ENCODE measurements at places on chromosomes 3 and 15.

GRCh38 chr3:84536916-84537315 is 421.9 kb upstream of the CADM2 start:
- DNase-seq: no peak

DNA sequence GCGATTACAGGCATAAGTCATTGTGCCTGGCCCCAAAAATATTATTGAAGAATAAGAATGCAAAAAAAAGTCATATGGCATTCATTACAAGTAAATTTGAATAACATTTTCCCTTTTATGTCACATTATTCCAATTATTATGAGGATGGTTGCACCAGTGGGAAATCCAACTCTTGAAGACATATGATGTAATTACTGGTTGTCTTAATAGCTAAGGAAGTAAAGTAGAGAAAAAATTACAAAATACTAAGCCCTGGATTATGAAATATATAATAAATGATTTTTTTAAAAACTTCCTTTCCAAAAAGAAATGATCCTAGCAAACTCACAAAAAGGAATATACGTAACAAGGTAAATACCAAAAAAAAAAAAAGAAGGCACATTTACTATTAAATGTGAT is 98.9 kb downstream of the FMN1 start:
- no peak for DNase-seq

- no peak for DNase-seq
These were observed 6.8 kb upstream of the PDCD6IP start for GRCh38 chr3:33791477-33792166.

DNA sequence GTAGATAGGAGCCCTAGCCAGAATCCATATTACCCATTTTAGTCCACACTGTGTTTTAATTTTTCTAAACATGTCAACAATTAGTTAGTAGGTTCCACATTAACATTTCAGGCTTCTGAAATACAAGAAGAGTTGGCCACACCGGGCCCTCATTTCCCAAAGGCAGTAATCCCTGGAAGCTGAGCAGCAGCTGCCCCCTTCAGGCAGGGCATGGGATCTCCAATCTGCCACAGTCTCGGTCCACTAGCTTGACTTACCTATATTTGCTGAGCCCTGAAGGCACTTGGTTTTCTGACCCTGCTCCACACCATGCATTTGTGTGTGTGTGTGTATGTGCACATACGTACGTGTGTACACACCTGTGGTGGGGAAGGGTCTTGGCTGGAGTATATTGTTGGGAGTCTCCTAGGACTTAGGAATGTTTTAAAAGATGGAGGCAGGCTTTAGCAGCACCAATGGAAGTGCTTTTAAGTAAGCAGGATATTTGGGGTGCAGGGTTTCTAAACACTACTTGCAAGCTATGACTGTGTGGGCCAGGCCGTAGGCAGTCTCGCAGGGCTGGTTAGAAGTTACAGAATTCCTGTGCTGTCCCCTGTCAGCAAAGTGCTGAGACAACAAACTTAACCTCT is 71.2 kb upstream of the SOX14 start:
- no peak for DNase-seq

DNA sequence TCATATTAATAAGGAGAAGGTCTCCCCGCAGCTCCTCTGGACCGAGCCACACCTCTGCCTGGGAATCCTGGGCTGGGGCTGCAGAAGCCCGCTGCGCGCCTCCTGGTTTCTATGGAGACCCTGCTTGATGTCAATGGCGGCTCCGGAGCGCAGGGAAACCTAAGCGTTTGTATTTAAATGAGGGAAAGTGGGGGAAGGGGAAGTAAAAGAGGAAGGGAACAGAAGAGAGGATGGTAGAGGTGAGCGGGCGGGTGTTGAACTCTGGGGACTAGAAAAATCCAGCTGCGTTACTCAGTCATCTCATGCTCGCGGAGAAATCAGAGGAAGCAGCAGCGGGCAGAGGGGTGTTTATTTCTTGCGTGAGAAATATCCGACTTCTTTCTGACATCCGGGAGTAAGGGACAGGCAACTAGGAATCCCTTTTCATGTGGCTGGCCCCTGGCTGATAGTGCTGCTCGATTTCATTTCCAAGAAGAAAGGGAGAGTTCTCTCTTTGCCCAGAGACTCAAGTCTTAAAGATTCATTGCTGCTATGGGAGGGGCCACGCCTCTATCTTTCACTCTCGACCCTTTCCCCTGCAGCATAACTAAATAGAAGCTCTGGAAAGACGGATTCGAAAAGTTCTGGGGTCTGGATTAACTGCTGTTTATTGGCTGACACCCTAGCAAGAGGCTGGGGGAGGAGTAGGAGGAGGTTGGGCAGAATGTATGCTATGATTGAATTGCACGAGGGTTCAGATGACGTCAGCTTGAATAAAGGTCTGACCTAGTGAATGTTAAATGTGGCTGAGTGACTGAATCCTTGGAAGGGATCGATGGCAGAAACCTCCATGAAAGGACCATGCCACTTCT is 110.5 kb upstream of the GAP43 start:
- DNase-seq: no peak

DNA sequence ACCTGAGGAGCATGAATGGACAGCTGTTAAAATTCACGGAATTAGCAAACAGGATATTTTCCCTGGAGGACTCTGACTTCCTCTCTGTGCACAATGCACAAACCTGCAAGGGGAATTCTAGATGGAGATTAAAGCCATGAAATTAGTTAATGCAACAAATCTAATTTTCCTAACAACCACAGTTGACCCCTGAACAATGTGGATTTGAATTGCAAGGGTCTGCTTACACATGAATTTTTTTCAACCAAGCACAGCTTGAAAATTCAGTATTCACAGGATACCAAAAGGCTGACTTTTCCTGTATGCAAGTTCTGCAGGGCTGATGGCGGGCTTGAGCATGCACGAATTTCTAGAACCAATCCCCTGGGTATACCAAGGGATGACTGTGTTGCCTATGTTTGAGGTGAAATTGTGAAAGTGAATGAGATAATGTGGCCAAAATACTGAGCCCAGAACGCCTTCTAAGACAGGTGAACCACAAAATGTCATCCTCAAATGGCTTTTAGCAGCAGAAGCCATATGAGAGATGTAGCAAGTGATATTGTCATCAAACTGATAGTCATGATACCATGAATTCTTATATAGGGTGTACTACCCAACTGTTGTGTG is 52.5 kb downstream of the COL8A1 start:
- DNase-seq: no peak

GRCh38 chr15:41865490-41866055 is 26.9 kb downstream of the PLA2G4B start:
- DNase-seq: no peak

GRCh38 chr3:182370949-182371348 is 422.4 kb upstream of the ATP11B start:
- no peak for DNase-seq

GRCh38 chr3:118980832-118981231 is 53.8 kb downstream of the IGSF11 start:
- no peak for DNase-seq

DNA sequence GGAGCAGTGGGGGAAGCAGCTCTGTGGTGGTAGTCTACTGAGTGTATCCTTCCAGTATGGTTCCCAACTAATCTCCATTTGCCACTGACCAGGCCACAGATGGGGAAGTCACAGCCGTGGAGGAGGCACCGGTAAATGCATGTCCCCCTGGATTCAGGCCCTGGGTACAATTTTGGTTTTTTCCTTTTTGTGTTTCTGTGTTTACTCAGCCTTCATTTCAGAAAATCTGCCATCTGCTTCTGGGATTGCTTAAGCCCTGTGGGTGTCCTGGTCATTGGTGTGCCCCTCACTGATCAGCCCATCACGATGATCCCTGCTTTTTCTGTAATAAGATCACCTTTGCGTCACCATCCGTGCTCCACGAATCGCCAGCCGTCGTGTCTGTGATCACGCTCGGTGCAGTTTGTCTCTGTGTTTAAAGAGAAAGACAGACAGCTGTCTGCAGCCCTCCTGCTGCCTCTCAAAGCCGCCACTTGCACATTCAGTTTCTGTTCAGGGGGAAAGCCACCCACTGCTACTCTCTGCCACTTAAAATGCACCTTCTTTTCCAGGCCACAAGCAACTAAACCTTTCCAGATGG is 68.9 kb downstream of the DNASE1L3 start:
- no peak for DNase-seq

DNA sequence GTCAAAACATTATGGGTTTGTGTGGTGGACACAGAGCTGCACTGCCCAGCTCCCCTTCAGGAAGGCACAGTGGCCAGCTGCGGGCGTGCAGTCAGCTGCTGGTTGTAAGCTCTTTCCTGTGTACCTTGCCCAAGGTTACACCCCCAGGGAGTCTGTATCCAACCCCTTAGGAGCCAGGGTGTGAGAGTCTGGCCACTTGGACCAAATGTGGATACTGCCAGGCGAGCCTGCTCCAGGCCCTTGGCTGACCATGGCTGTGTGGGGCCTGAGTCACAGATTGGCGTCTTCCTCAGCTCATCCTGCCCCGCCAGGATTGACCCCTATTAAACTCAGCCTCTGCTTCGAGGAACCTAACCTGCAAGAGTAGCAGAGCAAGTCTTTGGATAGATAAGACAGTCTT is 56.9 kb downstream of the ABHD5 start:
- no peak for DNase-seq

GRCh38 chr3:147872568-147872967 is 463.4 kb downstream of the ZIC1 start:
- no peak for DNase-seq

DNA sequence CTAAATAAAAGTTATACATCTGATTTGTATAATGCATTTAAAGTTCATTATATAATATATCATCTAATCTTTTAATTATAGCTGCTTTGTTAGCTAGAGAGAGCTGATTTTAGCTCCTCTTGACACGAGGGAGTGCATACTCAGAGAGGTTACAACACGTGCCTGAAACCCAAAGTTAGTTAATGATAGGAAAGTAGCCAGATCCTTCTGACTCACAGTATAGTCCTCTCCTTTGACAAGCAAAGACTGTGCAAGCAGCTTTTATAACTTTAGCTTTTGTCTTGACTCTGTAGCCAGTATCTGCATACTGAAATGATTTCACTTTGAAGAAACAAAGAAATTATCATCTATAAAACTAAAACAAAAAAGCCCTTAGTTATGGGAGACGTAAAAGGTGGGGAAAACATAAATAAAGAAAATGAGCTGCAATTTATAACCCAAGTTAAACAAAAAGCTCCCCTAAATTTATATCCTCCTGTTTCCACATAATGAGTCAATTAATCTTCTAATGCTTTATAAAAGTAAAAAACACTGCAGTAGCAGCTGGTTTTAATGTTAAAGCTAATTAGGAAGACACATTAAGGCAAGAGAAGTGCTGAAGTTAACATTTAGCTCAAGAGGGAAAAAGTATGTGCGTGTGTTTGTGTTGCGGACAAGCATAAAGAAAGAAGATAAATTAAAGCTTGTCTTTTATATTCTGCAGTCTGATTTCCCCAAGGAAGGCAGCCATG is 13.1 kb downstream of the GABRR3 start:
- no peak for DNase-seq

Measured in hypothalamus (tissue), 51 donors.